ENCODE measurements at places on chromosomes 5 and 9. TPM values are rescaled to one million over a fixed set of nuclear protein-coding genes. Genes with fewer than 3 reads are reported as not detected.

OLFM1 gene
- polyA plus RNA-seq = 2.9 TPM

ZNF618 gene
- 5.6 TPM for polyA plus RNA-seq

KIF4B gene
- polyA plus RNA-seq = not detected

SPINK7 gene
- 1.8 TPM for polyA plus RNA-seq

SAXO1 gene
- not detected for polyA plus RNA-seq

FBP2 gene
- not detected for polyA plus RNA-seq

UAP1L1 gene
- 14.4 TPM for polyA plus RNA-seq

SLC36A3 gene
- polyA plus RNA-seq = not detected

KIF12 gene
- 155 TPM for polyA plus RNA-seq

BTF3 gene
- 526 TPM for polyA plus RNA-seq

LCN9 gene
- polyA plus RNA-seq = not detected

BHMT gene
- 270 TPM for polyA plus RNA-seq

SVEP1 gene
- 1.1 TPM for polyA plus RNA-seq

ANKRD34B gene
- not detected for polyA plus RNA-seq

PAM gene
- 158 TPM for polyA plus RNA-seq

LRRC14B gene
- polyA plus RNA-seq = not detected

MRNIP gene
- 25.3 TPM for polyA plus RNA-seq

ZNF883 gene
- polyA plus RNA-seq = 2.9 TPM

MSMP gene
- polyA plus RNA-seq = not detected

NUTM2F gene
- polyA plus RNA-seq = not detected

Data from kidney (tissue), 22 donors.